Hepatocyte (in vitro differentiated cells): ENCODE measurements at places on chromosomes 5 and 9. TPM values are rescaled to one million over a fixed set of nuclear protein-coding genes. Genes with fewer than 3 reads are reported as not detected.

Gene FAM221B
- total RNA-seq, result not detected in 2 replicates

Gene TMEM252
- total RNA-seq, result 0.16 TPM in 1 of 2 replicates, not detected in the other

DNA sequence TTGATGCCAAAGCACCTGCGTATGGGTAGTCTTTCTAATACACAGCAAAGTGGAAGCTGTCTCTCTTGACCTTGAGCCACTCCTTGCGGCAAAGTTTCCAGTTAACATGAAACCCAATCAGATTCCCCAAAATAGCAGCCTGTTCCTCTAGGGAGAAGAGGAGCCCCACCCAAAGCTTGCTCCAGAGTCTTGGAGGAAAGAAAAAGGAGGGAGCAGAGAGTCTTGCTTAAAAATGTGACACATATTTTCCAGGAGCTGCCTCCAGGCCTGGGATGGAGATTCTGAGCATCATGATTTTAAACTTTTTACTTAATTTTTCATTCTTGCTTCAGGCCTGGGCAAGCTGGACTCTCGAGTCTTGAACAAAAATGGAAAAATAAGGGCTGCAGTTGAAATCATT, 223.5 kb upstream of the TNC start:
- no peak for DNase-seq
- no peaks in the 10 kb centered on the region for H3K27me3 ChIP-seq
- H3K36me3 ChIP-seq, result no peaks in the 10 kb centered on the region
- H3K4me3 ChIP-seq, result no peak overlapping the region

- H3K27ac ChIP-seq, result peak overlapping the region; percentile 85
- no peak overlapping the region for H3K4me3 ChIP-seq
- no peaks in the 10 kb centered on the region for H3K27me3 ChIP-seq
- peaks cover 13% of the 10 kb centered on the region for H3K4me1 ChIP-seq
- H3K36me3 ChIP-seq, result no peaks in the 10 kb centered on the region
These were observed 25.2 kb upstream of the CEMIP2 start for GRCh38 chr9:71793386-71794105.

Gene PLPP7
- 0.20 TPM in 1 of 2 replicates, not detected in the other for total RNA-seq

DNA sequence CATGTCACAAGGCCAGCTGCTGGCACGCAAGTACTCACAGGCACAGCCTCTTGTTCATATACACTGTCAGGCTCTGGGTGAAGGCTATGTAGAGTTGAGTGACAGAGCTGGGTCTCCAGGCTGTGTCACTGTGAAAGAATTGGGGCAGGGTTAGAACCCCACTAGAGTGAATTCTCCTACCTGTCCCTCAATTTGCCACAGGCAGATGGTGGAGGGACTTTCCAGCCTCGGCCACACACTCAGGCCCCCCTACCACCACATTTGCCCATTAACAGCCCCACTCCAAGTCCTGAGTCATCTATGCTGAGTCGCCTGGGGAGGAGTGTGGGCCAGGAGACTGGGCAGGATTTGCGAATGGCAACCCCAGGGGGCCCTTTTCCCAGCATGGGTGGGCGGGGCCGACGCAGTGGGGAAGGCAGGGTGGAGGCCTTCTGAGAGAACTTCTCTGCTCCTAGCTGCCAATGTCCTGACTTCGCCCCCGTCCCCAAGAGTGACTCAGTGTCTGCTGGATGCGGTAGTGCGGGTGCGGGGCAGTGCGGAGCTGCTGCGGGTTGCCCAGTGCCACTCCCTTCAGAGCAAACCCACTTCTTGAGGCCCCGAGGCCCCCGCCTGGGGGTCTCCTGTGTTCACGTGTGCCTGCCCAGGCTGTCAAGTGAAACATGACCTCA, 50.3 kb upstream of the PSD2 start:
- H3K27ac ChIP-seq, result peak overlapping the region; percentile 7
- no peaks in the 10 kb centered on the region for H3K36me3 ChIP-seq
- peaks cover 35% of the 10 kb centered on the region for H3K4me1 ChIP-seq
- H3K4me3 ChIP-seq, result no peak overlapping the region
- peak; percentile 83 for DNase-seq

- H3K4me3 ChIP-seq, result no peak overlapping the region
- no peaks in the 10 kb centered on the region for H3K4me1 ChIP-seq
- H3K36me3 ChIP-seq, result no peaks in the 10 kb centered on the region
- H3K27ac ChIP-seq, result no peak overlapping the region
- no peak for DNase-seq
These were observed 18.3 kb upstream of the IL13 start for GRCh38 chr5:132639706-132640130.

DNA sequence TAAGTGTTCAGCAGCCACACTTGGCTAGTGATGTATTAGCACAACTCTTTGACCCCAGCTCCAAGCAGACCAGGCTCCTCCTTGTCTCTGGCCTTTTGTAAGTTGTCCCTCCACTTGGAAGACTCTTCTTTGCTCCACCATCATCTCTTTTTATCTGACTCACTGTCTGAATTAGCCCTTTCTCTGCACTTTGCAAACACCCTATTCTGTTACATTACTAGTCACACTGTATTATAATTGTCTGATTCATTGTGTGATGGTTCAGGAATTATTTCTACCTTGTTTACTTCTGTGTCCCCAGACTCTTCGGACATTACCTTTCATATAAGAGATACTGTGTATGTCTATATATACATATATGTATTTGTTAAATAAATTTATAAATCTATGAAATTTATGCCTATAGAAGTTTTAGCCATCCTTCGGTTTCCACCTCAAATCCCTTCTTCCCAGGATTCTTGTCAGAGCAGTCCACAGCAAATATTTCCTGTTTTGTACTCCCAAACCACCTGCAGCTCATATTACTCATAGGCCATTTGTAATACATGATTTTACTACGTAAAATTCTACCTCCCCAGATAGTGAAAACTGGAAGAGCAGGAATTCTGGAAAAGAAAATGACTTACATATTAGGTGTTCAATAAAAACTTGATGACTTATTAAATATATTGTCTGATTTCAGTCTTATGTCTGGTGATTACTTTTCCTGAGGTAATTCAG, 69.0 kb downstream of the MTAP start:
- H3K4me1 ChIP-seq, result no peaks in the 10 kb centered on the region
- H3K27ac ChIP-seq, result no peak overlapping the region
- H3K36me3 ChIP-seq, result no peaks in the 10 kb centered on the region
- DNase-seq, result no peak
- no peaks in the 10 kb centered on the region for H3K27me3 ChIP-seq

Gene SPINK5
- total RNA-seq, result 3.0 TPM in 2 replicates

DNA sequence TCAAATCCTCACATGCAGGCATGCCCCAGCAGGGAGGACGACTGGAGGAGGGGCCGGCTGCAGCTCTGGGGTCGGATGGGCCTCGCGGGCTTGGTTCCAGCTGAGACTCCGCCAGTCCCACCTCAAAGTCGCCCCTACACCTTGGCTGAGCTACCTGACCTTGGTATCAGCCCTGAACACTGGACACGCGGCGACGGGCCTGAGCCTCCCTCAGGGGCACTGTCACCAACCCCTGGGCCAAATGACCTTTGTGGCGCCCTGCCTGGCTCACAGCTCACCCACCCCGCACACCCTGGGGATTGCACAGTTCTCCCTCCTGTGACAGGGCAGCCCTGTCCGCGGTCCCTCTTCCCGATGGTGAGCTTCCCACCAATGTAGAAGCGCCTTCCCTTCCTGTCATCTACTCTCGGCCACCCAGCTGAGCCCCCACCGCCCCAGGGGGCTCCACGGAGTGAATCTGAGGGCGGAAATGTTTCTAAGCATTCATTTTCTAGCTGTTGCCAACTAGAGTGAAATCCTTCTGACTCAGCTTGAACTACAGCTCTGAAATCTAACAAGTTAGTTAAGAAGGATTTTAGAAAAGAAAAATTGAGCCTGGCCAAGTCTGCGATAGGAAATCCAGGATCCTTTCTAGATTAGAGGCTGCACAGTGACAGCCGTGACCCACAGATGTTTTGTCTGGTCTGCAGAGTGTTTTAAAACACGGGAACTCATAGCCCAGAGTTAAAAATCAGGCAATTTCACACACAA, 138.9 kb upstream of the PHYKPL start:
- H3K4me1 ChIP-seq, result peaks cover 18% of the 10 kb centered on the region
- no peaks in the 10 kb centered on the region for H3K27me3 ChIP-seq
- no peaks in the 10 kb centered on the region for H3K36me3 ChIP-seq
- peak overlapping the region; percentile 87 for H3K27ac ChIP-seq
- H3K4me3 ChIP-seq, result no peak overlapping the region
- DNase-seq, result no peak

GRCh38 chr9:81678088-81678487, 11.3 kb downstream of the TLE1 start:
- H3K4me3 ChIP-seq, result no peak overlapping the region
- H3K4me1 ChIP-seq, result peaks cover 19% of the 10 kb centered on the region
- no peak for DNase-seq
- no peaks in the 10 kb centered on the region for H3K27me3 ChIP-seq
- H3K36me3 ChIP-seq, result peaks cover 3% of the 10 kb centered on the region

GRCh38 chr5:130316971-130317680, 412.9 kb downstream of the CHSY3 start:
- peak overlapping the region; percentile 87 for H3K27ac ChIP-seq
- no peaks in the 10 kb centered on the region for H3K36me3 ChIP-seq
- no peaks in the 10 kb centered on the region for H3K27me3 ChIP-seq
- peaks cover 17% of the 10 kb centered on the region for H3K4me1 ChIP-seq
- no peak overlapping the region for H3K4me3 ChIP-seq

- H3K4me1 ChIP-seq, result peaks cover 54% of the 10 kb centered on the region
- DNase-seq, result peak; percentile 83
- no peaks in the 10 kb centered on the region for H3K27me3 ChIP-seq
- peak overlapping the region; percentile 91 for H3K27ac ChIP-seq
- H3K4me3 ChIP-seq, result no peak overlapping the region
These were observed 212.2 kb downstream of the C9orf50 start for GRCh38 chr9:129408535-129409215.

Gene SH2D3C
- 0.23 and 0.96 TPM in 2 replicates for total RNA-seq

Gene FCN2
- total RNA-seq, result not detected in 2 replicates

GRCh38 chr9:1879501-1879900, 135.6 kb upstream of the SMARCA2 start:
- no peak overlapping the region for H3K27ac ChIP-seq

Gene SLCO6A1
- 0.52 and 1.2 TPM in 2 replicates for total RNA-seq

GRCh38 chr5:53355931-53356330, 124.5 kb upstream of the FST start:
- no peaks in the 10 kb centered on the region for H3K27me3 ChIP-seq
- no peak overlapping the region for H3K4me3 ChIP-seq
- no peak for DNase-seq
- no peaks in the 10 kb centered on the region for H3K36me3 ChIP-seq

DNA sequence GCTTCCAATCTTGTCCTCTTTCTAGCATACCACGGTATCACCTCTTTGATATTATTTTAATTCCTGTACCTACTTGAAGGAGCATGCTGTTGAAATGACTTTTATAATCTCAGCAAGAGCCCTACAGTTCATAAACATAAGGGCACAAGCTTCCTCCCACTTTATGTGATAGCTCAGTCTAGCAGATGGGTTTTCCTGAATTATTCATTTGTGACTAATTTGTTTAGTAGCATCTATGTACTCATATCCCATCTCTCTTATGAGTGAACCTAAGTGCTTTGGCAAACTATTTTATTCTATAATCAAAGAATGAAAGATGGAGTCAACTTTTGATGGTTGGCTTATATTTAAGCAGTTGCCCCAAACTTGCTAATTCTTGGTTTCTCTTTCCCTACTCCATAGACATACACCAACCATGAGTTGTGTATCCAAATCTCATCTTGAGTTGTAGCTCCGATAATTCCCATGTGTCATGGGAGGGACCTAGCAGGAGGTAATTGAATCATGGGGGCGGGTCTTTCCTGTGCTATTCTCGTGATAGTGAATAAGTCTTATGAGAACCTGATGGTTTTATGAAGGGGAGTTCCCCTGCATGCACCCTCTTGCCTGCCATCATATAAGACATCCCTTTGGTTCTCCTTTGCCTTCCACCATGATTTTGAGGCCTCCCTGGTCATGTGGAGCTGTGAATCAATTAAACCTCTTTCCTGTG, 17.7 kb downstream of the TXNDC8 start:
- no peak for DNase-seq
- H3K27me3 ChIP-seq, result no peaks in the 10 kb centered on the region
- H3K4me3 ChIP-seq, result no peak overlapping the region
- no peak overlapping the region for H3K27ac ChIP-seq

GRCh38 chr5:81397176-81397575, 3.2 kb upstream of the ACOT12 start:
- DNase-seq, result no peak
- no peak overlapping the region for H3K27ac ChIP-seq
- H3K4me1 ChIP-seq, result no peaks in the 10 kb centered on the region
- H3K36me3 ChIP-seq, result no peaks in the 10 kb centered on the region
- no peak overlapping the region for H3K4me3 ChIP-seq
- peaks cover 3% of the 10 kb centered on the region for H3K27me3 ChIP-seq

DNA sequence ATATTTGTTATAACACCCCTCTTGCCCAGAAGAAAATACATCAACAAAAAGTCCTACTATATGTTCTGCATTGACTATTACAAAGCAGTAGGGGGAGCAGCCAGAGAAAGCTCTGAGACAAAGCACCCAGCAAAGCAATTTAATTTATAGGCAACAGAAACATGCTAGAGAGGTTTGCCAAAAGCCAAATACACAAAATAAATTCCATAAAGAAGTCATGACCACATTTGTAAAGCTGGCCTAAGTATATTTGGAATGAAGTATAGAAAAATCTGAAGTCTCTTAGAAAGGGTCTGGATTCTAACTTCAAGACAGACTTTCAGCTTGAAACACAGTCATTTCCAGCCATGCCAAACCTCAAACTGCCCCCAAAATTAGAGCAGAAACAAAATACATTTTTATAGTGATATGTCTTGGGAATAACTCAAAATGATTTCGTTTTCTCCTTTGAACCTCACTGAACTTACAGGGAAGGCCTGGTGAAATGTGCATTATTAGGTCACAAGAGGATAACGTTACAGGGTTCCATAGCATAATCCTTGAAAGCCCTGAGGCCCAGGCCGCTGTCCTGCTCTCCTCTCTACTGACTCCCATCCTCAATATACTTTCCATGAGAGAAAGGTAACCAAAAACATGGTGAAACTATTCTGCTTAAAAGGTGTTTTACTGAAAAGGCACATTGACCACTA, 451.8 kb downstream of the RAB3C start:
- DNase-seq, result peak; percentile 63
- no peaks in the 10 kb centered on the region for H3K4me1 ChIP-seq
- H3K4me3 ChIP-seq, result no peak overlapping the region
- H3K36me3 ChIP-seq, result no peaks in the 10 kb centered on the region

- H3K4me3 ChIP-seq, result peak within 1 kb of the TSS; percentile 95
- H3K27ac ChIP-seq, result peak within 1 kb of the TSS; percentile 95
- H3K36me3 ChIP-seq, result no peaks in the 10 kb centered on the region
These were observed at the start of gene SEMA5A for GRCh38 chr5:9545992-9546851. Gene SEMA5A, minus strand, starts transcription at chr5:9546075. Its CDS starts 166,129 bp downstream, at chr5:9379946.

GRCh38 chr9:9099646-9100045, 1300.1 kb upstream of the DMAC1 start:
- no peaks in the 10 kb centered on the region for H3K4me1 ChIP-seq
- no peak overlapping the region for H3K4me3 ChIP-seq
- H3K27ac ChIP-seq, result no peak overlapping the region
- H3K36me3 ChIP-seq, result no peaks in the 10 kb centered on the region

- DNase-seq, result no peak
- no peak overlapping the region for H3K4me3 ChIP-seq
- no peak overlapping the region for H3K27ac ChIP-seq
- no peaks in the 10 kb centered on the region for H3K4me1 ChIP-seq
These were observed 378.6 kb downstream of the GADD45G start for GRCh38 chr9:89983411-89983810.

Gene NPR3
- 18.9 and 20.0 TPM in 2 replicates for total RNA-seq

Gene CENPP
- total RNA-seq, result 2.0 and 5.9 TPM in 2 replicates

Gene SPATA31A3
- not detected in 2 replicates for total RNA-seq
